ENCODE measurements at places on chromosomes 4 and X.

DNA sequence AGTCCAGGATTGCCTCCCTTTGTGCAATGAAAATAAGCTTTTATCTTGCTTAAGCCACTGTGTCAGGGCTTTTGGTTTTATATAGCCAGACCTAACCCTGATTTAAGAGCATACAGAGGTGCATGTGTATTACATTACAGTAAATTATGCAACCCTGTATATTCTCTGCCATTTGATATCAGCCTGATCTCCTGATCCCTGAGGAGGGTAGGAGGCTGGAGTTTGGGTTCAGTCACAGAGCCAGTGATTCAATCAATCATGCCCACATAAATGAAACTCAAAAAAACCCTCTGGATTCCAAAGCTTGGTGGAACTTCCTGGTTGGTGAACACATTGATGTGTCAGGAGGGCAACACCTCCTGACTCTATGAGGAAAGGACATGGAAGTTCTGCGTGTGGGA is 7.3 kb upstream of the KLHL8 start:
- no peak for DNase-seq

GRCh38 chr4:105957680-105958079 is 62.4 kb downstream of the NPNT start:
- no peak for DNase-seq

GRCh38 chr4:61199873-61200186 is 296 bp upstream of the ADGRL3 start:
- no peak for DNase-seq

GRCh38 chr4:85092536-85092935 is 126.0 kb upstream of the WDFY3 start:
- DNase-seq: no peak

DNA sequence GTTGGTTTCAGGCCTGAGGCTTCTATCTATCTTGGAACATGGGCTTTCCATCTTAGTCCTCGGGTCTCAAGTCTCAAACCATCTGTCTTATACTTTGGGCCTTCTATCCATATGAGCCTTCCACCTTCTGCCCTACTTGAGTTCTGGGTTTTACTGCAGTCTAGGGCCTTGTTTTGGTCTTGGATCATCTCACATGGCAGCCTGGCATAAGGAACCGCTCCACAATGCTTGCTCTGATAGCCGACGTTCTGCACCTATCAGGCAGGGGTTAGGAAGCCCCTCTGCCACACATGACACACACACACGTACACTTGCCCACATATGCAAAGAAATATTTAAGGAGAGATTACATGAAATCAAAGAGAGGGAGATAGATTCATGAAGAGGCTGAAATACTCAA is 264.0 kb downstream of the CHIC1 start:
- no peak for DNase-seq

DNA sequence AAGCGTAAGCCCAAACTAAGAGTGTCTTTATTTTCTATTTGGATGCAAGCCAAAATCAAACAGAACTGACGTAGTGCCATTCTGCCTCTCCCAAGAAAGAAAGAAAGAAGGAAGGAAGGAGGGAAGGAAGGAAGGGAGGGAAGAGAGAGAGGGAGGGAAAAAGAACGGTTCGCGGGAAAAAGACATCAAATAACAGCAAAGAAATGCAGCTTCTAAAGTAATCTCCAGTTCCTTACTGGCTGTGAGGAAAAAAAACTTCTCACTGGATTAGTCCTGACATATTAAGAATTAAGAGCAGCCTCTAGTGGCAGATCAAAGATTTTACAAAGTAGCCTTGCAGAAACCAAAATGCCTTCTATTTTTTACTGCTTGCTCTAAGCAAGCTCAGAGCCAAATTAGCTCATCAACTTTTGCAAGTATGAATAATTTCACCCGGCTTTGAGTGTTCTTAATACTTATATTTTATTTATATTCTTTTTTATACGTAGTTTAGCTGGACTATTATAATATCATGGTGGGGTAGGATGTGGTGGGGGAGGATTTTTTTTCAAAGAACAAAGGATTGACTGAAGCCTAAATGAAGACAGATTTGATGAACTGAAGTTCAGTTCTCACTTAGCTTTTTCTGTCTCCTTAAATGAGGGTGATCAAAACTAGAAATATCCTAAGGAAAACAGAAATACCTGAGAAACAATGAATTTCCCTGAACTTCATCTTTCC is 36.6 kb downstream of the PITX2 start:
- DNase-seq: no peak

DNA sequence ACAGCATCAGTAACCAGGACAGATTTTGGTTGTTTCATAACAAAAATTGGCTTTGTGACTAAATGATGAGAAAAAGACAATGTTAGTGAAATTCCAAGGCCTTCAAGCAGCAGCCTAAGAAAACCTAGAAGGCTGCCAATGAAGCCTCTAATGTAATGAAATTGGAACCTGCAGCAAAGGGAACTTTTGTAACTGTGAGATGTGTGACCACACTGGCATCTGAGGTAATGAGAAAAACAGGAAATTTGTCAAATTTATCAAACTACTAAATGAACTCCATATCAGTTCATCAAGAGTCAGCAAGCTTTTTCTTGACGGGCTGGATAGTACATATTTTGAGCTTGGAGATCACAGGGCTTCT is 30.4 kb upstream of the EMCN start:
- no peak for DNase-seq

- no peak for DNase-seq
Observed at GRCh38 chr4:123404533-123404932, 7.9 kb downstream of the SPRY1 start.

DNA sequence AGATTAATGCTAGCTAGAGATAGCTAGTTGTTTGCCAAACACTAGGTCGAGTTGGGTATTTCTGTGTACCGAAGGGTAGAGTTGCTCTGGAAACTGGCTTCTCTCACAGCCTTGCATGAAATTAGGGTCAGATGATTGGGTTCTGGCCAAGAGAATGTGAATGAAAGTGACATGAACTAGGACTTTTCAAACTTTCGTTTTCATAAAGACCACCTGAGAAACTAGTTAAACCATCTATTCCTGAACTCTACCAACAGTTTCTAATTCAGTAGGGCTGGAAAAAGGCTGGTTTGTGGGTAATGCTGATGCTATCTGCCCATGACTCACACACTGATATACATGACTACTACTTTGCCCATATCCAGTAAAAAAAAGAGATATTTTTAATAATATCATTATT is 157.6 kb downstream of the GASK1B start:
- no peak for DNase-seq

GRCh38 chr4:182640932-182641331 is 276.3 kb downstream of the DCTD start:
- DNase-seq: no peak

DNA sequence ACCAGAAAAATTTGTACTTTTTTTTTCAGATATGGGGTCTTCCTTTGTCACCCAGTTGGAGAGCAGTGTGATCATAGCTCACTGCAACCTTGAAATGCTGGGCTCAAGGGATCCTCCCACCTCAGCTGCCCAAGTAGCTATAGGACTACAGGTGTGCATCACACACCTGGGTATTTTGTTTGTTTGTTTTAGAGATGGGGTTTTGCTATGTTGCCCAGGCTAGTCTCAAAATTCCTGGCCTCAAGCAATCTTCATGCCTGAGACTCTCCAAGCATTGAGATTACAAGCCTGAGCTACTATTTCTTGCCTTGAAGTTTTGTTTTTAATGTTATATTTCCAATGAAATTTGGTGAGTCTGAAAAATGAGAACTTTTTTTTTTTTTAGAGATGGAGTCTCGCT is 847.8 kb downstream of the TRIML1 start:
- no peak for DNase-seq
